ENCODE measurements at places on chromosomes 7 and 10.

GRCh38 chr7:3958109-3958483 is 657.0 kb downstream of the SDK1 start:
- DNase-seq: no peak

GRCh38 chr7:19728716-19729115 is 19.9 kb upstream of the POLR1F start:
- DNase-seq: no peak

DNA sequence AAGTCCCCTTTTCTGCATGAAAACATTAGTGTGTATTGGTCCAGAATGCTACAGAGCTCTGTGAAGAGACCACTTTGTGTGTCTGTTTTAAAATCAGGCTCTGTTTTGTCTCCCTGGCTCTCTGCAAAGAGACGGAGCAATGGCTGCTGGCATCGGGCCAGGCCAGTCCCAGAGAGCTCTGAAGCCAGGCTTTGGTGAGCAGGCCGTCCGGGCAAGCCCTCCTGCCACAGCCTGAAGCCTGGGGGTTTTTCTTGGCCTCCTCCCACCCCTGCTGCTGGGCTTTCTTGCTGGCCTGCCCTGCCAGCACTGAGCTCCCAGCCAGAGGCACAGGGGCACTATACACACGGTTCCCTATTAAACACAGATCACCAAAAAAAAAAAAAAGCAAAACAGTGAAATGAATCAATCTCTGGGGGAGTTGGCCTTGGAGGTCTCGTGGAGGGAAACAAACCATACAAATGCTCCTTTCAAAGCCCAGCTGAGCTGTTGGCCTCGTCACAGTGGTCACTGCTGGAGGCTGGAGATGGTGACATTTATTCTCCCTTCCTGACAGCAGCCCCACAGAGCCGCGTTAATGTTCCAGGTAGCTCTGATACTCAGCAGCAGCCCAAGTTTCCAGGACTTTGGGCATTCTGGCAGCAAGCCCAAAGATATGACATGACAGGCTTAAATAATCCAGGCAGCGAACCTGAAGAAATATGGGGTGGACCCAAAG is 237.2 kb downstream of the TCF7L2 start:
- DNase-seq: no peak

- DNase-seq: no peak
Measured at GRCh38 chr10:3225561-3225960, 53.0 kb upstream of the PITRM1 start.

- no peak for DNase-seq
Measured at GRCh38 chr10:61390851-61391250, 62.3 kb downstream of the TMEM26 start.

DNA sequence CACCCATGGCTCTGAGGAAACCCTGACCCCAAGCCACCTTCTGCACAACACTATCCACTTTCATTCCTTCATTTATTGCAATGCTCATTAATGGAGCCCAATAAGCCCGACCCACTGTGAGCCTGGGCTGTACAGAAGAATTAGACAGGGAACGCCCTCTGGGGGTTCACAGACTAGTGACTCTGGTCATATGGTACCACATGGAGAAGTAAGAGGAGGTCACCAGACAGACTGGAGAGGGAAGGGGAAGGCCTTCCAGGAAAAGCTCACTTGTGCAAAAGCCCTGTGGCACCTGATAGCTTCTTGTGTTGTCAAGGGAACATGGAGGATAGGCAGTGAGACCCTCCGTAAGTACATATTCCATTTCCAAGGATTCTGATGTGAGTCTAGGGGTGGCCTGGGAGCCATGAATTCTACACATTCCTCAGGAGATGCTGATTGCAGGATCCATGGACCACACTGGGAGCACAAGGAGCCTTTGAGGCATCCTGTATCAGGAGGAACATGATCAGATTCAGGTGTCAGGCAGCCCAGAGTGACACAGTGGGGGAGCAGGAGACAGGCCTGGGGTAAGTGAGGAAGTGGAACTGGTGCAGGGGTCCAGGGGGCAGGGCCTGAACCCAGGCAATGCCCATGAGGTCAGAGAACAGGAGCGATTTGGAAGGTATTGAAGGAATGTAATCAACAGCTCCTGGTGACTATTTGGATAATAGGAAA is 19.9 kb downstream of the TMEM72 start:
- DNase-seq: no peak

GRCh38 chr10:13658871-13659685 is 72.3 kb downstream of the PRPF18 start:
- DNase-seq: no peak

GRCh38 chr7:10469476-10469875 is 504.2 kb upstream of the PHF14 start:
- DNase-seq: no peak

GRCh38 chr7:521221-522070 is 1.8 kb upstream of the PDGFA start:
- DNase-seq: peak; percentile 15

DNA sequence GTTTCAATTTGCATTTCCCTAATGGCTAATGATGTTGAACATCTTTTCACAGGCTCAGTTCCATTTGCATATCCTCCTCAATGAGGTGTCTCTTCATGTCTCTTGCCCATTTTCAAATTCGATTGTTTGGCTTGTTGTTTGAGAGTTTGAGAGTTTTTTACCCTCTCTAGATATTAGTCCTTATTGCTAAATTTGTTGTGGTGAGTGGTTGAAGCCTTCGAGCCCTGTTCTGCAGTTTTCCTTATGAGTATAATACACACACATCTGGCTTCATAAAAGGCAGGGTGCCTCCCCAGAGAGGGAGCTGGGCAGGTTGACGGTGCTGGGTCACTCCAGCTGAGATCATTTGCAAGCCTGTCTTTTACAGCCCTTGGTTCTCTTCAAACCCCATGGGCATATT is 65.1 kb downstream of the RGS10 start:
- DNase-seq: no peak

DNA sequence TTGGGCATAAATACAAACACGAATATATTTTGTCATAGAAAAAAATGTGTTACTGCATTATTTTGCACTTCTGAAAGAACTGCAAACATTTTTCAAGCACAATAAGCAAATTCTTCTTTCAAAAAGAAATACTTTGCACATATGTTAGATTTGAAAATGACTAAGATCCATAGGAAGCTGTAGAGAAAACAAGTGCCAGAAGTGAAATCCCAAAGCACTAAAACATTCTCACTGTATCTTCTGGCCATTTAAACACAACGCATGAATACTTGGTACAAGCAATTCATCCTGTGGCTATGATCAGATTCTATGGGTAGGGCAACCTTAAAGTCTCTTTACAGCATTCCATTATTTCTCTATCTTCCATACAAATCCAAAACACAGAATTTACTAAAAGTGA is 225.4 kb upstream of the IMMP2L start:
- no peak for DNase-seq

- no peak for DNase-seq
Measured at GRCh38 chr10:4579844-4580243, 246.2 kb upstream of the AKR1E2 start.

DNA sequence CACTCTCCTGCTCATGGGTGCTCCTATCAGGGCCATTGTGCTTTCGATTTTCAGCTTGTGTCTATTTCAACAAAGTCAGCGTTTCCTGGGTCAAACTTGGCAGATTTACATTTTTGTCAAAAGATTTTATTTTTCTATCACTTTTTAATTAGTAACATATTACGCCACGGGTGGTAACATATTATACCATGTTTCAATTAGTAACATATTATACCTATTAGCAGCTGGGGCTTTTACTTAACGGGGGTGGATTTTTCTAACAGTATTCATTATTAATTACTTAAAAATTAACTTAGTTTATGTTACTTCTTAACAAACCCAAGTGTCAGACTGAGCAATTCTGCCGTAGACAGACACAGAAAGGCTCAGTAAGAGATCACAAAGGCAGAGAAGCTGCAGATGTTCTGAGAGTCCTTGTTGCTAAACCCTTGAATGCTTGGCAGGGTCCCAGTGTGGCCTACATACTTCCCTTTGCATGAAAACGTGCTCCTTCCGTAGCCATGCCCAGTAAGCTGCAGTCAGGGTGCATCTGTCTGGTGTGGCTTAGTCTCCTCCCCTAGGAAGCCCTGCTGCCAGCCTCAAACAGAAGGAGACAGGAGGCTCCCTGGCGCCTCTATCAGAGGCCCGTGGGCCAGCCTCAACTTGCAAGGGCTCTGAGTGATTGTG is 263.1 kb upstream of the CXCL12 start:
- no peak for DNase-seq

DNA sequence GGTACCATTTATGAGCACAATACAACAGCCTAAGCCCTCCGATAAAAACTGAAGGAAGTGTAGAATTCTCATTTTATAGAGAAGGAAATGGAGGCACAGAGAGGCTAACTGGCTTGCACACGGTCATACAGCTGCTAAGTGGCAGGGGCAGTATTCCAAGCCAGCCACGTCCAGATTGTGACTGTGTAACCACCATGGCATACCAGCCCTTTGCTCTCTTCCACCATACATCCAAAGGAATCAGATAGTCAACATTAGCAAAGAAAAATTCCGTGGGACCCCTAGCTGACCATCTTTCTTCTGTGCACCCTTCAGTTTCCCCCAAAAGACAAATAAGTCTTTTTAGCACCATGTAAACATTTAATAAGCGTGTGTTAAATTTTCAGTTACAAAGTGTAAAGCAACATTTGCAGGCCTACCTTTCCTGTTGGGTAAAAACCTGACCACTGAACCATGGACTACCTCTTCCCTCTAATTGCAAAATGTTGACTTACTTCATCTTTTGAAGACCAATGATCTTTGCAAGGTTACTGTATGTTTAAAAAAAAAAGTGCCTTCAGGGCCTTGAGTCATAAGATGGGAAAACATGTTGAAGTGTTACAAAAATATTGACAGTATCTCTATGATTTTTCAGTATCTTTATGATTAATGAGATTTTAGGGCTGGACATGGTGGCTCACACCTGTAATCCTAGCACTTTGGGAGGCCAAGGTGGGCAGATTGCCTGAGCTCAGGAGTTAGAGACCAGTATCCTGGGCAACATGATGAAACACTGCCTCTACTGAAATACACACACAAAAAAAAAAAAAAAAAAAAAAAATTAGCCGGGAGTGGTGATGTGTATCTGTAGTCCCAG is 24.3 kb upstream of the PDZD8 start:
- no peak for DNase-seq

GRCh38 chr7:120229084-120229483 is 43.9 kb upstream of the KCND2 start:
- DNase-seq: no peak

DNA sequence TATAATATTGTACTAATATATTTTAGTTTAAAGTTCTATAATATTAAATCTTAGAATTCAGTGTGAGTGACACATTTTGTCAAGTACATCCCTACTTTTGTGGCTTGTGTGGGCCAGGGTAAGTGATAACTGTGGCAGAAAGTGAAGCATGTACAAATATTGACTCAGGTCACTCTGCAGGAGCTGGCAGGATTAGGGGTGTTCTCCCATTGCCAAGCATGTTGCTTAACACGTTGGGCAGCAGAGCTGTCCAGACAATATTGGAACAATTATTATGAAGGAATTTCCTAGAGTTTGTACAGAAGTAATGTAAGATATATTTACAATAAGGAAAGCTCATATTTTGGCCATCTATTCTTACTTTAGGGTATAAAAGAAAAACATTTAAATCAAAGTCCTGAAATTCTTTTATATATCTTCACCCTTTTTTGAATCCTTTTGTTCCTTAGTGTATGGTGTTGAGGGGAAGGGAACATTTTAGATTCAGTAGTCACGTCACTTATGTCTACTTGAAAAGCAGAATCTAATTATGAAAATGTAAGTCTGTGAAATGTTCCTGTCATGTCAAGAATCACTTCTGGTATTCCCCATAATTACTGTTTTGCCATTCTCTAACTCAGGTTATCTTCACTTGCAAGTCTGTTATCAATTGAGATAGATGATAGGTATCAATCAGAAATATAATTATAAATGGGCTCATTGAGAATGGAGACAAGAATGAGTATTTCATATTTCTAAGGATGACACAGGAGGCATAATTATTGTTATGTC is 4.0 kb downstream of the HDAC9 start:
- DNase-seq: no peak

GRCh38 chr10:85761906-85762445 is 604.6 kb downstream of the GRID1 start:
- DNase-seq: no peak

- DNase-seq: no peak
Measured at GRCh38 chr10:33739031-33739430, 404.6 kb upstream of the NRP1 start.

DNA sequence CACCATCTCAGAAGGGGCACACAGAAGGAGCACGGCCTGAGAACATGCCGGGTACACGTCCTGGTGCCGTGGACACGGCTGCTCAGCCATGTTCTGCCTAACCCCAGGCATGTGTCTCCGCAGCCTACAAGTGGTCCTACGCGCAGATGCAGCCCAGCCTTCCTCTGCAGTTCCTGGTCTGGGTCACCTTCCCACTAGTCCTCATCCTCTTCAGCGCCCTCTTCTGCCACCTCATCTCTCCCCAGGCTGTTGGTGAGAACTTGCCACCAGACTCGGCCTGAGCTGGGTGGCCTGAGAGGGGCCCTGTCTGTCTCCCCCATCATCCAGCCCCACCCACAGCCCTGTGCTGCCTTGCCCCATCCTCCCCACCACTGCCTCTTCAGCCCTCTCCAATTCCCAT is 5.3 kb downstream of the CLCN1 start:
- no peak for DNase-seq

DNA sequence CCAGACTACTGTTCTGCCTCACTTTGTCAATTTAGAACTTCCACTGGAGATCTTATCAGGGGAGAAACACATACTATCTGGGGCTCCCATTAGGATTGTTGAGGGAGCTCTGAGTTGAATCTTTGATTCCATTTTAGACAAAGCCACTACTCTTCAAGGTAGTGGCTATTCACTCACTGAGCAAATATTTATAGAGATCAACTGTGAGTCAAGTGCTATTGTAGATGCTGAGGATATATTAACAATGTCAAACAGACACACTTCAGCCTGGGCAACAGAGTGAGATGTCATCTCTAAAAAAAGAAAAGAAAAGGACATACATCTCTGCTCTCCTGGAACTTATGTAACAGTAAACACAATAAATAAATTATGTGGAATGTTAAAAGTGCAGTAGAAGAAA is 315.3 kb downstream of the PTEN start:
- no peak for DNase-seq

DNA sequence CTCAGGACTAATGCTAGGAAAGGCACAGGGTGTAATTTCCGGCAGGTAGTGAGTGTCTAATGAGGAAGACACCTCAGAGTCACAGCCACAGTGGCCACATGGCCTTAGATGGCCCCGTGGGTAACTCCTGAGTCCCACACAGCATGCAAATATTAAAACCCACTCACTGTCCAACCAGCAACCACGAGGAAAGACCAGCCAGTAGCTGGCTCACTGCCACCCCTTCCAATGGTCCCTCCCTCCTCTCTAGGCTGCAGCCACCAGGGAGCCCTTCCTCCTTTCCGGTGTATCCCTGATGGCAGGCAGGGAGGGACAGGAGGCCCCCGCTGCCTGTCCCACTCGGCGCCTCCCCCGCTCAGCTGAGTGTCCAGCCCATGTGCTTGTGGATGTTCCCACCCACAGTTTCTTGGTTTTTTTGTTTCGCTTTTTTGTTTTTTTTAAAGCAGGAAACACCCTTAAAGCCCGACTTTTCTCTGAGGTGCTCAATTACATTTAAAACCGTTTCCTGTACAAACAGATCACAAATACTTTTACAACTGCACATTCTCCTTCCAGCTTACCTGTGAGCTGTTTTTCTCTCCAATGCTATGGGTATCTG is 9.2 kb downstream of the BNIP3 start:
- peak; percentile 42 for DNase-seq
